NCI-H345 (cell line): ENCODE measurements at places on chromosomes 3 and 15.

DNA sequence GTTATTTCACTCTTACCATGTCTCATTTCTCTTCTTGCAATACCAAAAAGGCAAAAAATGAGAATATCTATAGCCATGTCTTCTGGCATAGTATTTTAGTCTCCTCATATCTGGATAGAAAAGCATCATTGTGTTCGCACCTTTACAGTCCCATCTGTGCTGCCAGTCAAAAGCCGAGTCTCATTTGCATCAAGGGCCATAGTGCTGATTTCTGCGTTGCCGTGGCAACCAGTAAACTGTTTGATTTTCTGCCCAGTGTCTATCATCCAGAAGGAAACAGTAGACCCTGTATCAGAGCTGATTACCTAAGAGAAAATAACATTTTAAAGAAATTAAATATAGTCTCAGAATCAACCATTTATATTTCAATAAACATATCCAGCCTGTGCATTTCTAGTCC lies 86.1 kb upstream of the SERPINI2 start:
- no peak for DNase-seq

- no peak for DNase-seq
These were observed 1.5 kb upstream of the RPL29 start for GRCh38 chr3:51997172-51997571.

- no peak for DNase-seq
These were observed 80.3 kb upstream of the HRH1 start for GRCh38 chr3:11074011-11074410.

GRCh38 chr15:69748576-69749185 lies 296.1 kb downstream of the RPLP1 start:
- DNase-seq: no peak

- DNase-seq: no peak
These were observed 98.0 kb upstream of the SLC25A36 start for GRCh38 chr3:140843656-140844055.

GRCh38 chr3:188901671-188902287 lies 270.0 kb upstream of the TPRG1 start:
- no peak for DNase-seq

GRCh38 chr3:5699313-5699712 lies 511.8 kb downstream of the EDEM1 start:
- no peak for DNase-seq

DNA sequence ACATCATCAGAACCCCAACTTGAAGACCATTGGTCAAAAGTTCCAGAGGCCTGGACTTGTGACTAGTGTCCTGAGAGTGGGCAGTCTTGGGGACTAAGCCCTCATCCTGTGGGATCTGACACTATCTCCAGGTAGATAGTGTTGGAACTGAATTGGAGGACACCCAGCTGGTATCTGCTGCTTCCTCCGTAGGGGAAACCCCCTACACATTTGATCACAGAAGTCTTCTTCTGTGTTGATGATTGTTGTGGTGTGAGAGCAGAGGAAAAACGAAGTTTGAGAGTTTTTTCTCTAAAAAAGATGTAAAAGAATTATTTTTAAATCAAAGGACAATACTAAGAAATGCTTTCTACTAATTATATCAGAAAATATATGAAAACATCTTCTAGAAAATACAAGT lies 6.9 kb downstream of the NSMCE3 start:
- DNase-seq: no peak

DNA sequence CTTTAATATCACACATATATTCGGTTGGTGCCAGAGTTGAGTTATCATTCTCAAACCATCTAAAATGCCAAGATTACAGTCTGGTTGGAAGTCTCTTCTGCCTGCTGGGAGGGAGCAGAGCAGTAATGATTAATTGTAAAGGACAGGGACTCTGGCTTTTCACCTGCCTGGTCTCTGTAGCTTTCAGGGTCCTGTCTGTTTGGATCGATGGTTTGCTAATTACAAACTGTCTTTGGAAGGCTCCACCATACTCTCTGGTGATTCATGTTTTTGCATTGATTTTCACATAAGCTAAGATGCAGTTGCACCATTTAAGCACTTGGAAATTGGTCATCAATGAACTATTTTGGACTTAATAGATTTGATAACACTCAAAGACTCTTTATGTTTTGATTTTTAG lies 350.4 kb upstream of the SATB1 start:
- no peak for DNase-seq

DNA sequence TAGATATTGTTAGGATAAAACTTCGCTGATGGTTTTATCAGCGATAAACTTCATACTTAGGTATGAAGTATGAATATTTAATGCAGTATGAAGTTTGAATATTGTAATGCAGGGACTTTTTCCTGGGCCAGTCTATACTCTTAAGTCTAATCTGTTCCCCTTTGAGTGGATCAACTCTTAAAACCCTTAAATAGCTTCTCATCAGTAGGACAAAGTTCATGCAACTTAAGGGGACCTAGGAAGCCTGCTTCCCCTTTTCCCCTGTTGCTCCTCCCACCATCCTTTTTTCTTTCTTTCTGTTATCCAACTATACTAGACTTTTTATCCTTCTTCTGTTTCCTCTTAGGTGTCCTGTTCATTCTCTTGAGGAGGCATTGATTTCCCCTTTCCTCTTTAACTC lies 78.7 kb downstream of the MITF start:
- no peak for DNase-seq

GRCh38 chr3:62323241-62323640 lies 50.1 kb downstream of the FEZF2 start:
- no peak for DNase-seq

DNA sequence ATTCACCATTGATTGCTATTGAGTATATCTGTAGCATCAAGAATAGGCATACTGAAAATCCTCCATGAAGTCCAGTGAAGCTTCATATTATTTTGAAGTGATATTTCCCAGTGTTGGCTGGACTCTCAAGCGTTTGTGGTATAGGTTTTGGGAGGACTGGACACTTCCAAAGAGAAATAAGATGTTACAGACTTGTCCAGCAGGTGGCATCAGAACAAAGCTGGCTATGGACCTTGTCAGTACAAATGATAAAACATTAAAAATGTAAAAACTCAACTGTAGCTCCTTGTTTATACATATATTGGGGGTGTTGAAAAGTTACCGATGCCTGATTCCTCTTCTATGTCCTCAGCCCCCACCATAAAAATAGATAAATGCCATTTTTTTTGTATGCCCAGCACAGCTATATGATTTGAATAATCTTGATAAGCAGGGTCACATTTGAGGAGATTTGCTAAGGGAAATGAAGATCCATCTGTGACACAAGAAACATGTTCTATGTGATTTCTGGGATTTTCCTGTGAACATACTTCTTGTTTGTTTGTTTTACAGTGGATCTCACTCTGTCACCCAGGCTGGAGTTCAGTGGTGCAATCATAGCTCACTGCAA lies 54.5 kb upstream of the GOLGA6B start:
- peak; percentile 28 for DNase-seq

- DNase-seq: no peak
These were observed 7.0 kb downstream of the CCR2 start for GRCh38 chr3:46360907-46361306.

GRCh38 chr3:142925140-142925539 lies 36.3 kb upstream of the PCOLCE2 start:
- DNase-seq: no peak

- DNase-seq: no peak
These were observed 396.4 kb downstream of the SHQ1 start for GRCh38 chr3:72451841-72452240.

DNA sequence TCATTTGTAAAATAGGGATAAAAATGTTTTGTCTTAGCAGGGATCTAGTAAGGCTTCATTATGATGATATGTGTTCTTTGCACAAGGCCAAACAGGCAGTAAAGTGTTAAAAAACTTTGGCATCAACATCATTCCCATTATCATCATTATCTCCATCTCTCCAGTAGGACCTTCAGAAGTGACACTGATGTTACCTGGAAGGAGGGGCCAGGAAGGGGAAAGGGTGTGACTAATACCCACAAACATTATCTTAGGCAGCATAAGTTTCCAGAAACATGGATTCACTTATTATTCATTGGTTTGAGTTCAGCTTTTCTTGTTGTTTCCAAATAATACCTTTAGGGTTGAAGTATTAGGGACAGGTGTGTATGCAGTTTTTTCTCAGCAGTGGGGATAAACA lies 399.6 kb downstream of the PTPRG start:
- DNase-seq: no peak

DNA sequence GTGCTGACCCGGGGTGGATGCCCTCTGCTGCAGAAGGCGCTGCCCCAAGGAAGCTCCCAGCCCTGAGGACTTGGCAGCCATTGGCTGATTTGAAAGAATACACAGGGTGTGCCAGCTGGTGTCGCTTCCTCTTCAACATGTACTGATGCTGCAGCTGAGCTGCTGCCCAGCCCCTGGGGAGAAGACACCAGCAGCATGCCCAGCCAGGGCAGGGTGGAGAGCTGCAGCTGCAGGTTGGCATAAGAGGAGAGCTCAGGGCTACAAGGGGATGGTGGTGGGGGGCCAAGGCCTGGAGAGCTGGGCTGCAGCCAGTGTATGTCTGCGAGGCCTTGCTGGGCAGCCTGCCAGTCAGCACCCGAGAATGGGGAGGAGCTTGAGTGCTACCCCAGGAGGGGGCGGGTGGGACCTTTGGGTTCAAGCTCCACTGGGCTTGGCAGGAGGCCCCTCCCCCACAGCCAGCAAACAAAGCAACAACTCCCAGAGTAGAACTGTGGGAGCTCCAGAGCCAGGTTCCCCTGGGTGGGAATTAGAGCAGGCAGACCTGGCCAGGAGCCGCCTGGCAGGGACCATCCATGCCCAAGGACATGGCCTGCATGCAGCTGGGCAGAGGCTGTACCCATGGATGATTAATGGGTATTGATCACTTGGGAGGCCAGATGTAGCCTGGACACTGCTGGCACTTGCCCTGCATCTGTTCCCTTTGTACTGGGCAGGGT lies 9.2 kb upstream of the SEMA4B start:
- peak; percentile 96 for DNase-seq

- peak; percentile 30 for DNase-seq
These were observed 315.2 kb downstream of the RORA start for GRCh38 chr15:60913900-60914299.

- no peak for DNase-seq
These were observed 242.6 kb downstream of the LRTM1 start for GRCh38 chr3:54685213-54685612.

GRCh38 chr15:29143293-29143692 lies 126.3 kb downstream of the NSMCE3 start:
- no peak for DNase-seq

- no peak for DNase-seq
These were observed 7.1 kb upstream of the HDAC11 start for GRCh38 chr3:13473020-13473419.

GRCh38 chr3:184968115-184968514 lies 156.1 kb downstream of the VPS8 start:
- no peak for DNase-seq

GRCh38 chr3:150150633-150151032 lies 179.9 kb upstream of the PFN2 start:
- no peak for DNase-seq

- DNase-seq: no peak
These were observed 405.5 kb downstream of the ZNF385D start for GRCh38 chr3:21345382-21345976.

DNA sequence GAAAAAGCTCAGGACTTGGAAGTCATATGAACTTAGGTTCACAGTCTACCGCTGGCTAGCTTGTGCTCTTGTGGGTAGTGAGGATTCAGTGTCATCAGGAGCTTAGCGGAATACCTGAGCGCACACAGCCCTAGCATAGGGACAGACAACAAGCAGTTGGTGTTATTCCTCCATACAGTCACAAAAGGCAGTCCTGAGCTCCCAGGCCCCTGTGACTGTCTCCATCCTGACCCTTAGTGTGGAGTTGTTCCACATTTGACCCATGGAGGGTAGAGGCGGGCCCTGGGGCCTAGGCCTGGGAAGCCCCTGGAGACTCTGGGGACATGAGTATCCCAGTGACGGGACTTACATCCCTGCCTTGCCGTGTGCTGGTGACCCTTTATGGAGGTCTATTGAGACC lies 131.5 kb upstream of the PLXNA1 start:
- no peak for DNase-seq

- no peak for DNase-seq
These were observed 15.9 kb upstream of the PLXND1 start for GRCh38 chr3:129622226-129622874.

DNA sequence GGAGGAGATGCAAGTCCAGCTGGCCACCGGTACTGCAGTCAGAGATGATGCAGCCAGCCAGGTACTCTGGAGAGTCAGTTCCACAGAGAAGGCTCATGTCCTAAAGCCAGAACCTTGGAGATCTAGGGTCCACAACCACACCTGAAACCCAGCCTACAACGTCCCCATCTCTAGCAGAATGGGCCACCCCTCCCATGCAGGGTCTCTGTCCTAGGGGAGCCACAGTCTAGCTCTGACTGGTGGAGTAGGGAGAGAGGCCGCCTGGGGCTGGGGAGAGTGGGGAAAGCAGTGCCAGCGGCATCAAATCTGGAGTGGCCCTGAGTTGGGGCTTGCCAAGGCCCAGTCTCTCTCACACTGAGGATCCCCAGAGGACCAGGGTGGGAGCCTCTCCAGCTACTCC lies 43.5 kb downstream of the PTH1R start:
- no peak for DNase-seq
